Stimulated activated CD4-positive, alpha-beta T cell treated with anti-CD3 and anti-CD28 coated beads, Interleukin-1b, Interleukin-23, amount 100 ng/mL, for 24 hours (primary cell): ENCODE measurements at places on chromosomes 6 and 20.
A peak's percentile ranks its signal among the peaks of the same experiment; 100 is the strongest.

GRCh38 chr6:91106083-91106482 is 519.2 kb upstream of the MAP3K7 start:
- DNase-seq = no peak

GRCh38 chr6:47529734-47530133 is 52.1 kb downstream of the CD2AP start:
- no peak for DNase-seq

DNA sequence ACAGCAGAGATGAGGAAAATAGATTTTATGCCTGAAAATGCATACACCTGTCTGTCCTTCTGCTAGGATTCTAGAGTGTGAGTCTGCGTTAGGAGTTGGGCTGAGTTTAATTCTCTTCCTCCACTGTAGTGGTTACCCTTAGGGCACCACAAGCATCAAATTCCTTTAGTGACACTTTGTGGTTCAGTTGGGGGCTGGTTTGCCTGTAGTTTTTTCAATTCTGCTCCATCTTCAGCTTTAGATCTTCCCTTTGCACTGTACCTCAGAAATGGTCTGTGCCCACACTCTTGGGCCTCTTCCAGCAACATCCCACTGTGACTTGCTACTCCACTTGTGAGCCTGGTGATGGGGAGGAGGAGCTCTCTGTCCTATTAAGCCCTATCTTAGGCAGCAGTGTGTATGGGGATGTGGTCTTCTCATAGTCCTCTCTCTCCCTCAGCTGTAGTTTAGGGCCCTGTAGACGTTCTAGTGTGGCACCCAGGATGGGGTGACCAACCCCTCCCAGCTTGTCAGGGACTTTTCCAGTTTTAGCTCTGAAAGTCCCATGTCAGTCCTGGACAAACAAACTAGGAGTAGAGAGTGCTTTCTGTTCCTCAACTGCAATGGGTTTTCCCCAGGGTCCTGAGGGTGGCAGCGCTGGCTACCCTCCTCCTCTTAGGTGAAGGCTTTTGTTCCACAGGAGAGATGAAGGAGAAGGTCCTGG is 19.7 kb upstream of the OGFRL1 start:
- no peak for DNase-seq

DNA sequence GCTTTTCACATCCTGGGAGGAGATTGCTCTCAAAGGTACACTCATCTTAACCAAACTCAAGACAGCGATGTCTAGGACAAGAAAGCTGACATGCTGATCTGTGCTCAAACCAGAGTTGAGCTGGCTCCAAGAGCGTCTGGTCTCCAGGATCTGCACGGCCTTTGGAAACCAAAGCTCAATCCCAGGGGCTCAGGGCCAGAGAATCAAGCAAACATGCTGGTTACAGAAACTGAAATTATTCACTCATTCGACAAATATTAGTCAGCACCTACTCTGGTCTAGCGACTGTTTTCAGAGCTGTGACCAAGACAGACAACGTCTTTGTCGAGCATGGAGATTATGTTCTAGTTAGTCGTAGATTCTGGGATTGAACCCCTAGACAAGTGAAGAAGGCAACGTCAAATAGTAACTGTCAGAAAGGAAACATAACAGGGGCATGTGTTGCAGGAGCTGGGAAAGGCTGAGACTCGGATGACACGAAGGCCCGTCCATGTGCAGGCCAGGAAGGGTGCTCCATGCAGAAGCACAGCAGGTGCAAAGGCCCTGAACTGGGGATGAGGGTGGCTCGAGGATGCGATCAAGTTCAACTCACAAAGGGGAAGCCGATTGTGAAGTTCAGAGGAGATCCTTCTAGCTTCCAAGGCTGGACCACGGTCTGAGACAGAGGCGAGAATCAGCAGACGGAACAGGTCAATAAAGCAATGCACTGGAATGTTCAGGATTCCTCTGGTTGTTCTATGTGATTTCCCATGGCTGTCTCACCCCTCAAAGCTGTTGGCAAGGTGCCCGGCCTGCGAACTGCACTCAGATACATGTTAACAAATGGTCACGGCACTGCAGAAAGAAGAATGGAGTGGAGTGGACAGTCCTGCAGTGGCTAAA is 12.5 kb upstream of the PCK1 start:
- DNase-seq = no peak

GRCh38 chr6:53179961-53180651 is 31.5 kb upstream of the GCM1 start:
- DNase-seq = no peak

DNA sequence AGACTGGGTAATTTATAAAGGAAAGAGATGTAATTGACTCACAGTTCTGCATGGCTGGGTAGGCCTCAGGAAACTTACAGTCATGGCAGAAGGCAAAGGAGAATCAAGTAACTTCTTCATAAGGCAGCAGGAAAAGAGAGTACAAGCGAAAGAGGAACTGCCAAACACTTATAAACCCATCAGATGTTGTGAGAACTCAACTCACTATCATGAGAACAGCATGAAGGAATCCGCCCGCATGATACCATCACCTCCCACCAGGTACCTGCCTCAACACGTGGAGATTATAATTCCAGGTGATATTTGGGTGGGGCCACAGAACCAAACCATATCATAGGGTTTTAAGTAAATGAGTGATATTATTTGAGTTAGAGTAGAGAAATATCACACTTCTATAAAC is 189.3 kb downstream of the TSHZ2 start:
- no peak for DNase-seq

- no peak for DNase-seq
Measured at GRCh38 chr6:98514073-98514720, 320.2 kb upstream of the POU3F2 start.

GRCh38 chr6:44731485-44732095 is 344.1 kb downstream of the CDC5L start:
- no peak for DNase-seq

DNA sequence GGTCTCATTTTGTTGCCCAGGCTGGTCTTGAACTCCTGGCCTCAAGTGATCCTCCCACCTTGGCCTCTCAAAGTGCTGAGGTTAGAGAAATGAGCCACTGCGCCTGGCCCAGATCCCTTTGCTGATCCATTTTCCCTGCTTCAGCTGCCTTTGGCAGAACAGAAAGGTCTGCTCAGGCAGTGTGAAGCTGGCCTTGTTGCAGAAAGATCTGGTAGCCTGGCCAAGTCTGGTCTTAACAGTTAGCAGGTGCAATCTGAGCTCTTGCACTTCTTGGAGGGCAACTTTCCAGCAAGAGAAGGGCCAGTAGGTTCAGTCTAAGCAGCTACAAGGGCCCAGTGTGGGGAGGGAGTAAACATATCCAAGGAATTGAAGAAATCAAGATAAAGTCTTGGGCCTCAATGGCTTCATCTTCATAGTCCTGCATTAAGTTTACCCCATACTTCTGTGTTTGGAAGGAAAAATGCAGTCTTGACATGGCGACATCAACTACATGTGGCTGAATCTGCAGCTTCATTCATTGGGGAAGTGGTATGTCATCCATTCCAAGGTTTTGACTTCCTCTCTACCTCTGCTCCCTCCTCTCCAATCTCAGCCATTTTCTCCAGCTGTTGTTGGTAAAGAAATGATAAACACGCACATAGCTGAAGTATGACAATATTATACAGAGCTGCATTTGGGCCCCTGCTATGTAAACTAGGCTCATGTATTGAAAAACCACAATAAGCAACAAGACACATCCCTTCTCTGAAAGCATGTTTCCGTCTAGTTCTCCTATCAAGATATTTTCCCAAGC is 39.0 kb upstream of the NEDD9 start:
- DNase-seq = no peak

DNA sequence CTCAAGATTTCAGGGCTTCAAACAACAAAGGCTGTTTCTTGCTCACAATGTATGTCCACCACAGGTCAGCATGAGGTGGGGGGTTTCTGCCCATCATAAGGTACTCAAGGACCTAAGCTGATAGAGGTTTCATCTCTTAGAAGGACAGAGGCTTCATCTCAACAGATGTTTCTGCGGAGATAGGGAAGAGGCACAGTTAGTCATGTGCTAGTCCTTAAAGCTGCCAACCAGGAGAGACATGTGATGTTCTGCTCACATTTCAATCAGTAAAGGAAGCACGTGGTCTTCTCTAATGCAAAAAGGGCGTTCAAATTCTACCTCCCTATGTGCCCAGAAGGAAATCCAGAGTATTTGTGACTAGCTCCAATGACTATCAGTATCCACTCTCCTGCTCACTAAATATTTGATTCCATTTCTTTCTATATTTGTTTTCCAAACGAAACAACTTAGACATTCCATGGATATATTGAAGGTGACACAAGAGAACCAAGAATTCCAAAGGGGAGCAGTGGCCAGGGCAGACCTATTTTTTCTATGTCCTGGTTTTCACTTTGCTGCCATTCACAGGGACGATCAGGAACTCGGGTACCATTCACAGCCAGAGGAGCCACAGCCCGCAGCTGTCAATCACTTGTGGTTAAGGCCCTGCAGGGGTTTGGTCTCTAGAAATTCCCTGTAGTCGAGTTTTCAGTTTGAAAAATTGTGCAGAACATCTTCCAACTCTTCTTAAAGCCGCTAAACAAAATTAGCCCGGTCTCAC is 173.2 kb upstream of the FOXA2 start:
- no peak for DNase-seq

DNA sequence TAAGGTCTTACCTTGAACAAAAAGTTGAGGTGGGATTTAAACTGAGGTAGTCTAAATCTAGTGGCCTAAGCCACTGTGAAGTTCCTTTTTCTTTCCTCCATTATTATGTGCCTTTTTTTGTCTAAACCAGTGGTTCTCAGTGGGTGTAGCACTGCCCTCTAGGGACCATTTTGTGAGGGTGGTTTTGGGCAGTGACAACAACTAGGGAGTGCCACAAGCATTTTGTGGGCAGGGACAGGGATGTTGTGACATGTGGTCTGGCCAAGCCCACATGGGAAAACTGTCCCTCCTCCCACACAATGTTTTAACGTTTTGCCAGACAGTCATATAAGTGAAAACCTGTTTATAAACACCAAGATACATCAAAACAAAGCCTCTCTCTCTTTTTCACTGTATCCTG is 899.4 kb upstream of the FLRT3 start:
- DNase-seq = no peak

DNA sequence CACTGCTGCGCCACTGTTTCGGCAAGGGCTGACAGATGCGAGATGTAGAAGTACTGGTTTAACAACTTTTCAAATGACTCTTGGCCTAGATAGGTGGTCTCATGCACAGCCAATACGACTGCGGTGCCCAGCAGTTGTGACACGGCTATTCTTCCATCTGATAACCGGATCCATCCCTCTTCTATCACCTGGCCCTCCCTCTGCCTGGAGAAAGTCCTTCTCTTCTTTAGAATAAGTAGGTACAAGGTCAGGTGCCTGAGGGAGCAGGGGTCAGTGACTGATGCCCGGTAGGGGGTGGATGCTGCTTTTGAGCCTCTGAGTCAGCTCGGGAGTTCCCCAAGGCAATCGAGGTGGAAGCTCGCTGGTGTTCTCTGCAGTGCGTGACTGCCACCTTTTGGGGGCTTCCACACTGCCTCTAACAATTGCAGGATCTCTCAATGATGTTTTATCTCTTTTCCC is 166.8 kb upstream of the GRIK2 start:
- no peak for DNase-seq

DNA sequence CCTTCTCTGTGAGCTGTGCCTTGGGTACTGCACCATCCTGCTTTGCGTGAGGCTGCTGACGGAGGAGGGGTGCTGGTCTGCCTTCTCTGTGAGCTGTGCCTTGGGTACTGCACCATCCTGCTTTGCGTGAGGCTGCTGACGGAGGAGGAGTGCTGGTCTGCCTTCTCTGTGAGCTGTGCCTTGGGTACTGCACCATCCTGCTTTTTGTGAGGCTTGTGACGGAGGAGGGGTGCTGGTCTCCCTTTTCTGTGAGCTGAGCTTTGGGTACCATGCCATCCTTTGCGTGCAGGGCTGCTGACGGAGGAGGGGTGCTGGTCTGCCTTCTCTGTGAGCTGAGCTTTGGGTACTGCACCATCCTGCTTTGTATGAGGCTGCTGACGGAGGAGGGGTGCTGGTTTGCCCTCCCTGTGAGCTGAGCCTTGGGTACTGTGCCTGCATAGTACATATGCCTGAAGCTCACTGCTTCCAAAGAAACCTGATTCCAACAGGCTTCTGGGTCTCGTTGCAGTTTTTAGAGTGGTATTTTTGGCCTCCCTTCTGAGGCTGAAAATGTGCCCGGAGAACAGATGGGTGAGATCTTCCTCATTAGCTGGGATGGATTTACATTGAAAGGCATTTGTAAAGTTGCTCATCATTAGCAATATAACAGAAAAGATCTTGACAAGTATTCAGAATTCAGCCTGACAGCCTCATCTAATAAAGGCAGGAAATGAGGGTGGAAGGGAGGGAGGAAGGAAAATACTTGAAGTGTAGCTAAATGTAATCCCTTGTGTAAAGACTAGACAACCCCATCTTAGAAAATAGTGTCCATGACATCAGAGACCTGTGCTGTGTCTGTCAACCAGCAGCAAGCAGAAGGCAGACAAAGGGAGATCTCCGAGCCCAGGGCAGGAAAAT is 46.8 kb upstream of the UNC93A start:
- no peak for DNase-seq

DNA sequence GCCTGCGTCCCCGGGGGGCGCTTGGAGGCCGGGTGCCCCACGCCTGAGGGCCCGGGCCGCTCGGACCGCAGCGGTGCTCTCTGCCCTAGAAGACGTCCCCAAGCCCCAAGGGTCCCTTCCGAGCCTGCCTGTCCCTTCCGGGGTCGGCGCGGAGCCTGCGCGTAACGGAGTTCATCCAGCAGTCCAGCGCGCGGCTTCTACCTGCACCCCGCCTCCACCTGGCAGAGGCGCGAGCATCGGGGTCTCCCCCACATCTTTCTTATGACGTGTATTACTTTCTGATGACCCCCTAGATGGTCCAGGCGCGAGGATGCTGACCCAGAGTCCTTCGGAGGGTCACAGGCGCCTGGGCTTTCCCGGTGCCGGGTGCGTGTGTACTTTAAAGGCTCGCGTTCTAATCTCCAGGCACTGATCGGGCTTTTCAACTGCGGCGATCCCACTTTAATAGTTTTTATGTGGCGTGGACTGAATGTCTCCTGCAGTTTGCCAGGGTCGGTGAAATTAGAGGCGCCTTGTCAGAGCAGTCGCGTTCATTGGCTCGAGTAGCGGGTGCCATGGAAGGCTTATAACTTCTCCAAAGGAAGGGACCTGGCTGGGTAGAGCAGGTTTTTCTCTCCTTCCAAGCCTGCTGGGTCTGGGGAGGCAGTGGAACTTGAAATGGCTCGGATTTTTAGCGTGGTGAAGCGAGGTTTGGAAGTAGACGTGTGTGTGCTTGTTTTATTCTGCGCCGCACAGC is 912 bp downstream of the EYA4 start:
- DNase-seq = no peak

DNA sequence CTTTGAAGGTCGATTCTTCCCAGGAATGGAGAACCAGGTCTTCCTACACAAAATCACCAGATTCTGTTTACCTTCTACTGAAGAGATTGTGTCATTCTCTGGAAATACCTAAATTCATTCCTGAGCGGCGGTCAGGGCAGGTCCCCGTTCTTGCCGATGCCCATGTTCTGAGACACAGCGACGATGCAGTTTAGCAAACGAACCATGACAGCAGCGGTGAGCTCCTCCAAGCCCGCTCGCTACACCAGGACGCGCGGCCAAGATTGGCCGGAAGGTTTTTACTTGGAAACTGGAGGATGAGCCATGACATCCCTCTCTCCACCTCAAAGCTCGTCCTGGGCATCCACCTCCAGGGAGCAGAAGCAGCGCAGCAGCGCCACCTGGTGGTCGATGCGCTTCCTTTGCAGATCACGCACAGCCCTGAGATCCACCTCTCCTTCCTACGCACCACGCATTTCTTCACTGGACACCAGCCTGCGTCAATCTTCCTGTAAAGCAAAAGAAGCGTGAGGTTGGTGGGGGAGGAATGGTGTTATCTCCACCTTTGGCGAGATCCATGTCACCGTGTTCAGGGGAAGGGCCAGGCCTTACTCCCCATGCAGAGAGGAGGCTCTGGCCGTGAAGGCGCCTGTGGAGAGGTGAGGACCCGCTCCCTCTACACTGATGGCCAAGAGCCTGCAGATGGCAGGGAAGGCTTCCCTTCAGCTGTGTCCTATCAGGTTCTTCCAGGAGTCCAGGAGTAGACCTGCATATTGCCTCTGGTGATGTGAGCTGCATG is 9.9 kb upstream of the HLA-B start:
- peak; percentile 82 for DNase-seq
